Skin of body (tissue), 3 donors: ENCODE measurements at places on chromosomes 5 and 9. TPM values are rescaled to one million over a fixed set of nuclear protein-coding genes. Genes with fewer than 3 reads are reported as not detected.

Gene GALNT12
- 2.8 TPM for total RNA-seq

Gene OR1B1
- not detected for total RNA-seq

Gene ADAMTSL1
- total RNA-seq, result 37.1 TPM

Gene HAPLN1
- total RNA-seq, result 1.6 TPM

Gene RFESD
- 6.7 TPM for total RNA-seq

Gene PDCD1LG2
- total RNA-seq, result 1.5 TPM

Gene MOCS2
- 25.5 TPM for total RNA-seq

Gene NR4A3
- 5.4 TPM for total RNA-seq

Gene VCAN
- total RNA-seq, result 396 TPM

Gene TENT4A
- total RNA-seq, result 25.1 TPM

Gene SLC4A9
- not detected for total RNA-seq

Gene GFI1B
- total RNA-seq, result 0.59 TPM

Gene CCDC152
- total RNA-seq, result 3.1 TPM

Gene DND1
- 0.30 TPM for total RNA-seq

Gene CKMT2
- total RNA-seq, result 20.3 TPM
